ENCODE measurements at places on chromosomes 12 and 14.

DNA sequence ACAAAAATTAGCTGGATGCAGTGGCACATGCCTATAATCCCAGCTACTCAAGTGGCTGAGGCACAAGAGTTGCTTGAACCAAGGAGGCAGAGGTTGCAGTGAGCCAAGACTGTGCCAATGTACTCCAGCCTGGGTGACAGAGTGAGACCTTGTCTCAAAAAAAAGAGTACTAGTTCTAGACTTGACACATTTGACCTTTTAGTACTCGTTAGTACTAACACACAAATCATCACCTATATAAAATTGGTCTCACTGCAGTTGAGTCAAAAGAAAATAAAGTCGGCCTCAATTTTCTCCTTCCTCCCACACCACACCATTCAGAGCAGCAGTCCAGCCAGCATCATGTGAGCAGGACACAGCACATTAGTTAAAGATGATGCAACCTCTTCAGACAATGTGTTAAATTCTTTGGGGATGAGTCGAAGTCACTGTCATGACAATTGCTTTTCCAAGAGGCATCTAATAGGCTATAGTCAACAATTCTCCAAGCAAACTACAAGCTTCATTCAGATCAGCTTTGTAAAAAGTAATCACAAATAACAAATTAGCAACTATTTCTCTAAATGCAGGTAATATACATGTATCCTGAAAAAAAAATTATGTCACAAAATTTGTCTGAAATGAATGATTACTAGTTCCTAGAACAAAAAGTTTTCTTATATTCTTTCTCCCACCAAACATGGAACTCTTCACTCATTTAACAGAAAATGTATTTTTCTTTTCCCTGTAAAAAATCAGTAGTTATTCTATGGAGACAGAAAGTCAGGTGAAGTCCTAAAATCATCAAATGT is 55.6 kb downstream of the CLIP1 start:
- peak; percentile 64 for DNase-seq

- no peak for DNase-seq
Observed at GRCh38 chr14:106185837-106186233, 659.5 kb downstream of the TMEM121 start.

DNA sequence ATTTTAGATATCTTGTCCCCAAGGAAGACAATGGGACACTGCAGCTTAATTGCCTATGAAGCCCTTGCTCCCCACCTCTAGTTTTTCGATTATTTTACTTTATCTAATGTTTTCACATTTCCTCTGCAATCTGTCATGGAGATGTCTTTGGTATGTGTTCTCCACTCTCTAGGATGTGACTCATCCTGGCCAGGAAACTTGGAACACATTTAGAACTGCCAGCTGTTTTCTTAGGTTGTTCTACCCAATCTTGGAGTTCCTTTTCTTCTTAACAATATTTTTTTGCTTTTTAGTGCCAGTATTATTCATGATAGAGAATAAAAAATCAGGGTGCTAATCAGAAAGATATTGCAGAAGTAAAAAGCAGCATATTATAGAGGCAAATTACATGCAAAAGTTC is 101.7 kb upstream of the CLEC14A start:
- DNase-seq = no peak

- DNase-seq = no peak
Observed at GRCh38 chr12:68207276-68207675, 18.3 kb downstream of the IL26 start.

- no peak for DNase-seq
Observed at GRCh38 chr14:24366413-24366720, 1.6 kb upstream of the NFATC4 start.

DNA sequence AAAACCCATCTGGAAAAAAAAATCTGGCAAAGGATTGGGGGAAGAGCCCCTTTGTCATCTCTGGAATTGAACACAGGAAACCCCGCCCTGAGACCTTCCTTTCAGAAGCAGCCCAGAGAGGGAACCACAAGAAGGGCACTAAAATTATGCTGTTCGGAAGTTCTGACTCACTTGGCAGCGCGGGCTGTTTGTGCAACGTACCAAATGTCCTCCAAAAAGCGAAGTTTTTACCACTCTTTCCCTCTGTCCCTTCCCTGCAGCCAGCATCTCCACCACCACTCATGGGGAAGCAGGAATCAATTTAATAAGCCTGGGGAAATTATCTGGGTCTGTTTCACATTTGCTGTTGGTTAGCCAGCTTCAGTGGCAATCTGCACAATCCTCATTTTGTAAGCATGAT is 3.2 kb upstream of the SYNE3 start:
- no peak for DNase-seq

- peak; percentile 11 for DNase-seq
Observed at GRCh38 chr12:2125651-2126522, 73.1 kb downstream of the CACNA1C start.

Measured in Caco-2 (cell line).